Activated CD8-positive, alpha-beta T cell treated with anti-CD3 and anti-CD28 coated beads, Interleukin-2, amount 10 ng/mL, durations not matched to agents 7 days and 5 days (primary cell): ENCODE measurements at places on chromosomes 12 and 14.

- no peak for DNase-seq
These were observed 419.7 kb upstream of the PRICKLE1 start for GRCh38 chr12:43008953-43009845.

DNA sequence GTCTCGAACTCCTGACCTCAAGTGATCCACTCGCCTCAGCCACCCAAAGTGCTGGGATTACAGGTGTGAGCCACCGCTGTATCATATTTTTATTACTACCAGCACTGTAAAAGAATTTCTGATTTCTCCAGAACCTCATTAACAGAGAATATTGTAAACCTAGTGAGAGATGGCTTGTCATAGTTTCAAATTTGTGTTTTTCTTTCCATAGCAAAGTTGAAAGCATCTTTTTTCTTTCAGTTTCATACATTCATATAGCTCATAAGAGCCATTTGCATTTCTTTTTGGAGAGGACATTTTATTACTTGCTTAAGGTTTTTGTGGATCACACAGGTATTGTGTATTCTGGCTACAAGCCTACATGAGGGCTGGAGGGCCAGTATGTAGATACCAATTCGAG lies 58.0 kb downstream of the MIS18BP1 start:
- DNase-seq = no peak

DNA sequence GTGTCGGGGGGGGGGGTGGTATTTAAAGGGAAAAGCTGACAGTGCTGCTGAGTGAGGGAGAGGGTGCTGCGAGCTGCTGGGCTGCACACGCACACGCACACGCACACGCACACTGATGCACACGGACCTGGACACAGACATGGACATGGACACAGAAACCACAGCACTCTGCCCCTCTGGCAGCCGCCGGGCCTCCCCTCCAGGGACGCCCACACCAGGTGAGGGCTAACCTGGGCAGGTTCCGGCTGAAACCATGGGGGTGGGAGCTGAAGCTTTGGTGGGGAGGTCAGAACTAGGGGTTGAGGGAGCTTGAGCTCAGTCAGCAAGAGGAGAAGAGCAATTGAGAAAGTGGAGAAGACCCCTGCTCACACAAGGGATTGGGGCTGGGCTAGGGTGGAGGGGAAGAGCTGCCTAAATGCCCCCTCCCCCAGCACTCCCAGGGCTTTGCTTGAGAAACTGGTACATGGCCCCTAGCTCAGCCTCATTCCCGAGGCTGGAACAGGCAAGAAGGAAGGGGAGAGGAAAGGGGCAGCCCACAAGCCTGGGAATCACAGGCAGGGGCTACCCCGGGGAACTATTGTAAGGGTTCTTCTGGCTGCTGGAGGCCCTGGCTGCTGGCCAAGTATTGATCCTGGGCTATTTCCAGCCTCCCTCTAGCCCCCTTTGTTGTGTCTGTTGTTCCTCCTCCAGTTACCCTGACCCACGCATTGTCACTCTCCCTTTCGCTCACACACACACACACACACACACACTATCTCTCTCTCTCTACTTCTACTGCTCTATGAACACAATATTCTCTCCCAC lies at the start of gene REM2:
Gene REM2, plus strand, starts transcription at position 50 of the 804 bp plus-strand sequence. Its CDS starts 66 bp downstream, at position 116.
- no peak for DNase-seq

DNA sequence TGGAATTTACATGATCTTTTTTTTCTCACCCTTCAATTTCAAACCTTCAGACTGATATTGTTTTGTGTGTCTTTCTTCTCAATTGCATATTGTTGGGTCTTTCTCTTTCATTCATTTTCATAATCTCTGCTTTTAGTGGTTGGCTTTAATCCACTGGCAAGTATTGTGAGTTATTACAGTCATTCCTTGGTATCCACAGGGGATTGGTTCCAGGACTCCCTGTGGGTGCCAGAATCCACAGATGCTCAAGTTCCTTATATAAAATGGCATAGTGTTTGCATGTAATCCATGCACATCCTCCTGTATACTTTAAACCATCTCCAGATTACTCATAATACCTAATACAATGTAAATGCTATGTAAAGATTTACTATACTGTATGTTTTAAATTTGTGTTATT lies 29.7 kb upstream of the PARP11 start:
- DNase-seq = no peak

GRCh38 chr14:98411154-98411553 lies 860.8 kb downstream of the BCL11B start:
- DNase-seq = no peak

GRCh38 chr12:58533652-58534051 lies 386.7 kb downstream of the LRIG3 start:
- DNase-seq = no peak

DNA sequence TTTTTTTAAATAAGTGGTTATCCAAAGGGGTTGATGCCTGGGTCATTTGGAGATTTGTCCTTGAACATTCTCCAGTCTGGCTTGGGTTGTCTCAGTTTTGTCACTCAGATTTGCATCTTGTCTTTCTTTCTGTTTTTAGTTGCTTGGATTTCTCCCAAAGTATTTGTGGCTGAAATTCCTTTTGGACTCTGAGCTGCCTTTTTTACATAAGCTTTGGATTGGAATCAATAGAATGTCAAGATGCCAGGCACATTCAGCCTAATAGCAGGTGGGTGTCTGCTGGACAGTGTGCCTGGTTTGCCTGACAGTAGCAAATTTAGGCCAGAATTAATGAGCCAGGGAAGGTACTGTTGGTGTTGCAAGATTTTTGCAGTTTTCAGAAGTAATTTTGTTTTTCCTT lies 50.0 kb downstream of the FLRT2 start:
- no peak for DNase-seq

DNA sequence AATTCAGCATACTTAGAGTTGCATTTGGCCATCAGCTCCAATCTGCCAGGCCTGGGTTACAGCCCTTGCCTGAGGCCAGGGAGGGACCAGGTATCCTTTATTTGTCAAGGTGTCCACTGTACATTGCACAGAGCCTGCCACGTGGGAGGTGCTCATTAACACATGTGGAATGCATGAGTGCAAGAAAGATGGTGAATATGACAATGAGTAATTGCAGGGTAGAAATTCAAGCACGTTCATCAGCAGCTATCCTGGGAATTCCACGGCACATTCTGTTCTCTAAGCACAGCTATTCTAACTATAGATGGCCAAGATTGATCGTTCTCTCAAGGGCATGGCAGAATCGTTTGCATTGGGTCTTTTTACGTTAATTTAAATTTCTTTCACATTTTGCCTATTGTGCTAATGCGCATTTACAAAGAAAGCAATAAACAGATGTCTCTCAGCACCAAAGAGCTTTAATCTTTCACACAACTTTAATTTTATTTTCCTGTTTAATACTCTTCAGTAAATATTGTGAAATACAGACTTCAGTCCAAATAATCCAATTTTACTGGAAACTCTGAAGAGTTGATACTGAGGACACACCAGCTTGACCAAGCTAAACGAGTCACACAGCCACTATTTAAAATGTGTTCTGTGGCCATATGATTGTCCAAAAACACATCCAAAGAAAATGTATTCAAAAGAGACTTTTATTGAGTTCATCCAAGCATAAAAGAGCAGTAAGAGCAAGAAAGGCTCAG lies 1025.7 kb upstream of the TMEM132C start:
- DNase-seq = no peak

GRCh38 chr14:83021323-83021722 lies 1487.7 kb upstream of the SEL1L start:
- no peak for DNase-seq

DNA sequence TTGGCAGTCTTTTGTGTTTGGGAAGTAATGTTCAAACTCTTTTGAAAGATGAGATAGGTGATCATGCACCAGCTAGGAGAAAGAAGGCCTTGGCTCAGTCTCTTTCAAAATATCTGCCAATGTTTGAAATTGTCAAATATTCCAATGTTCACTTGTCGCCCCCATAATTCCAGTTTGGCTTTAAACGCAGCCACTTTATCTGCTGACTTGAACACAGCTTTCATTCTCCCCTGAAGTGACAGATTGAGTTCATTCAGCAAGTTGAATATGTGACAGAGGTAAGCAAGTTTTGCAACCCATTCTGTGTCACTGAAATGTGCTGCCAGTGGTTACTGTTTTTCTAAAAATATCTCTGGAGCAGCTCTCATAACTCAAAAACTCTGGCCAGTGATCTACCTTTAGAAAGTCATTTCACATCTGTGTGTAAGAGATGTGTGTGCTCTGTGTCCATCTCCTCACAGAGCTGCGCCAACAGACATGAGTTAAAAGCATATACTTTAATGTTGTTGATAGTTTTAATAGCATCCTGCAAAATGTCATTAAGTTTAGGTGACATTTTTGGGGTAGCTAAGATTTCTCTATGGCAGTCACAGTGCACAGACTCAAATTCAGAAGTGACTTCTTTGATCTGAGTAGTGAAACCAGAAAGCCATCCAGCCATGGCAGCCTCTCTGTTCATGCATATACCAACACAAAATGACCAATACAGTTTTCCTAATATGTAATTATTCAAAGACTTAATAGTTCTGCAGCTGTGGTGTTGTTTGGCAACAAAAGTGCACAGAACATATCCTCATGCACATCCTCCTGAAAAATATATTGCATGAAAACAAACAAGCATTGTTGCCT lies 614.3 kb upstream of the MIS18BP1 start:
- DNase-seq = no peak

DNA sequence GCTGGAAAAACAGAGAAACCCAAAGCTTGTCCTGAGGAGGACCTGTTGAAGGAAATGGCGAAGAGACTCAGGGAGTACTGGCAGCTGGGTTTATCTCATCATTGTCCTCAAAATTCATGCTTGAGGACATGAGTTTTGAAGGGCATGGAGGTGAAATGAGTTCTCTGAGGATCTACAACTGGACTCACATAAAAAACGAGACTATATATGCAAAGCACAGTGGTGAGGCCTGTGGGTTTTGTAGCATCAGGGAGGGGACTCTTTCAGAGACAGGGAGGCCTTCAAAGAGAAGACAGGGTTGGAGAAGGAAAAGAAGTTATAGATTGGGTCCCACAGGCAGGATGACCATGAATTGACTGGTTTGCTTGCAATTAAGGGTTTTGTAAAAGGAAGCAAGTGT lies 71.3 kb upstream of the SCN8A start:
- DNase-seq = no peak

- DNase-seq = peak; percentile 33
These were observed 754 bp downstream of the ZNF605 start for GRCh38 chr12:132955094-132956010.

DNA sequence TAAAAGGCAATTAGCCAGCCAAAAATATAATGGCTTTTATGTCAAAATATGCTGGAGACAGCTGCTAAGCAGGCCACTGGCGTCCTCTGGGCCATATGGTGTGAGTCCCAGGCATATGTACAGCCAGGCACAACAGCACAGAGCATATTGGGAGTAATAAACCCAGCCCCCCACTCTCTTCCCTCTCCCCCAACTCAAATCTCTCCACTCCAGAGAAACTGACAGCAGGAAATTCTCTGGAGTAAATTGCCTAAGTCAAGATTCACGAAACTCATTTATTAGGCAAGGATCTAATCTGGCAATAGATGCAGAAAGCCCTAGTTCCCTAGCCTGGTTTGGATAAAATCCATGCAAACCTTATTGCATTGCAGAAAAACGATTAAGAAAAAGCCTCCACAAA lies 147.9 kb upstream of the SEL1L start:
- no peak for DNase-seq

GRCh38 chr12:43840338-43840737 lies 4.5 kb downstream of the TMEM117 start:
- no peak for DNase-seq

- DNase-seq = no peak
These were observed 128.6 kb upstream of the FLRT2 start for GRCh38 chr14:85401384-85401783.

DNA sequence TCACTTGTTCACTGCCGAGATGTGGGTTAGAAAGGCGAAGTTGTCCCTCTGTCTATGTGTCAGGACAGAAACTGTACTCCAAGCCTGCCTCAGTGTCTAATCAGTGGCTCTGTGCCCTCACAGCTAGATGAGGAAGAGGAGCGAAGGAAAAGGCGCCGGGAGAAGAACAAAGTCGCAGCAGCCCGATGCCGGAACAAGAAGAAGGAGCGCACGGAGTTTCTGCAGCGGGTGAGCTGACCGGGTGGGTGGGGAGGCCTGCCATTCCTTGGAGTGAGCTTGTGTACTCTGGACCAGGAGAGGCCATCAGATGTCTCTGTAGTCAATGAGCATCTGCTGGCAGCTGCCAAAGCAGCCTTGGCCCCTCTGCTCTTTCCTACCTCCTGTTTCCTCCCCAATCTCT lies 33.5 kb downstream of the JDP2 start:
- no peak for DNase-seq

DNA sequence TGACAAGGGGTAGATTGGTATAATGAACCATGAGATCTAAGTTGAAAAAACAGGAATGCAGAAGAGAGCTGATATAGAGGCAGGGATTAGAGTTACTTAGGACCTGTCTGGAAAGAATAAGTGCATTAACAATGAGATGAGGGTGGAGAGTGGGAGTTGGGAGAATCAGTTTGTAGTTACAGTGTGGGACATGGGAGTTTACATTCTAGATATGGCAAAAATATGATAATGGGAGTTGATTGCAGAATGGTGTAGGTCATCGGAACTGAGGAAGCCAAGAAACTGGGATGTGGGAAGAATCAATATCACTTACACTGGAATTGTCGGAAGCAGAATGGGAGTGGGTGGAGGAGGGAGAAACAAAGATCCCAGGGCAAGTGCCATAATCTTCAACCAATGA lies 301.1 kb upstream of the NPAS3 start:
- no peak for DNase-seq

GRCh38 chr14:104290756-104291122 lies 152.4 kb downstream of the KIF26A start:
- no peak for DNase-seq

GRCh38 chr14:92880851-92881250 lies 42.1 kb upstream of the CHGA start:
- DNase-seq = no peak

DNA sequence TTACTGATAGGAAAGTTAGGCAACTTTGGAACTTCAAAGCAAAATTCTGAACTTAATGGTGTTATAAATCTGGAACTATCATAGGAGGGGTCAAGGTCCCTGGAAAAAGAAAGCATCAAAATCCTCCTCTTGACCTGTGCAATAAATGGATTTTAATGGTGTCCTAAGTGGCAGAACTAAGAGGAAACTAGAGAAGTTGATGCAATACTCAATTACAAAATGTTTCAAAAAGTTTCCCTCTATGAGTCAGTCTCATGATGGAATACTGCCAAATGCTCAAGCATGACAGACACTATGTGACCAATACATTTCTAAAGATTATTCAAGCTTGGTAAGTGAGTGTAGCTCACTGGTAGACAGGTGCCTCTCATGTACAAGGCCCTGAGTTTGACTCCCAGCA lies 47.7 kb upstream of the ERGIC2 start:
- DNase-seq = no peak

GRCh38 chr14:37145395-37145794 lies 27.0 kb downstream of the SLC25A21 start:
- no peak for DNase-seq

DNA sequence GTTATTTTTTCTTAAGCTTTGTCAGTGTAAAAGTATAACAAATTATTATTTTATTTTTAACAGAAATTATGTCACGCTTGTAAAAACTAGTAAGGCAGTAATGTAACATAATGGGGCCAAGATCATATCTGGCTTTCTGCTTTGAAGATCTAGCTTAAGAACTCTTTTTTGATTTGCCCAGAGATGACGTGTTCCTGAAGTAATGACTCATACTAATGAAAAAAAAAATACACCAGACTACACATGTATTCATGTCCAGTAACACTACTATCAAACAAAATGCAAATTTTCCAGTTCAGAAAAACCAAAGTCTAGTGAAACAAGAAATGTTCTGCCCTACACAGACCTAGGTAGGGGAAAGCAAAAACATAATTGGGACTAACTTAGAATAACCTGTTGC lies 432.2 kb upstream of the ATXN7L3B start:
- no peak for DNase-seq

GRCh38 chr12:11581179-11581755 lies 68.2 kb upstream of the ETV6 start:
- peak; percentile 81 for DNase-seq
